ENCODE measurements at places on chromosomes 7 and 10.
A peak's percentile ranks its signal among the peaks of the same experiment; 100 is the strongest.

- no peak for DNase-seq
Measured at GRCh38 chr7:78543976-78544375, 745.4 kb downstream of the PHTF2 start.

- no peak for DNase-seq
Measured at GRCh38 chr10:88317099-88317498, 266.0 kb downstream of the RNLS start.

DNA sequence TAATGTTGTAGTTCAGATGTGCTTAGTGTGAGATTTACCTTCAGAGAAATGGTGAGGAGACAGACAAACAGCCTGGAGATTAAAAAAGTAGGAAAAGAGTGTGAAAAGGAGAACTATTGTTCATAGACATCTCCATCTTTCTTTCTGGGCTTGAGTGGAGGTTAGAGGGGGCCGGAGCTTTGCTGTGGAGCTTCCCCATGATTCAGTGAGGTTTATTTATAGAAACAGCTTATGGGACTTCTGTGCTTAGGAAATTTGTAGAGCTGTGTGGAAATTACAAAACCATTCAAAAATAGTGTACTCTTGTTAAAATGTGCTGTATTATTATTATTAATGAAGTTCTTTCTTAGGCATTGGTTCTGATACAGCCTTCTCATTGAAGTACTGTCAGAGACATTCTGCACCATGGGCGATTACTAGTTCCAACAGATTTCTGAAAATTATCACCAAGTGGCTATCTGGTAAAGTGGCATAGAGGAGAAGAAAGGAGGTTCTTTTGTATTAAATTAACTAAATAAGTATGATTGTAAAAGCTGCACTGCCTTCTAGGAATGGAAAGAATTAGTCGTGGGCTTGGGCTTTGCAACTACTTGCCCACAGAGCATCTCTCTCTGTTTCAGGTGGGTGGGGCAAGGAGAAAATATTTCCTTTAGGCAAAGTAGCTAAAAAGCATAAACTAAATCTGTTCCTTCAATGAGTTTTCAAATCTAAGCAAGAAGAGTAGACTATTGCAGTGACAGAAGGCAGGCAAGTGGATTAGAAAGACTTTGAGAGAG is 8.7 kb upstream of the TCAF1 start:
- no peak for DNase-seq

DNA sequence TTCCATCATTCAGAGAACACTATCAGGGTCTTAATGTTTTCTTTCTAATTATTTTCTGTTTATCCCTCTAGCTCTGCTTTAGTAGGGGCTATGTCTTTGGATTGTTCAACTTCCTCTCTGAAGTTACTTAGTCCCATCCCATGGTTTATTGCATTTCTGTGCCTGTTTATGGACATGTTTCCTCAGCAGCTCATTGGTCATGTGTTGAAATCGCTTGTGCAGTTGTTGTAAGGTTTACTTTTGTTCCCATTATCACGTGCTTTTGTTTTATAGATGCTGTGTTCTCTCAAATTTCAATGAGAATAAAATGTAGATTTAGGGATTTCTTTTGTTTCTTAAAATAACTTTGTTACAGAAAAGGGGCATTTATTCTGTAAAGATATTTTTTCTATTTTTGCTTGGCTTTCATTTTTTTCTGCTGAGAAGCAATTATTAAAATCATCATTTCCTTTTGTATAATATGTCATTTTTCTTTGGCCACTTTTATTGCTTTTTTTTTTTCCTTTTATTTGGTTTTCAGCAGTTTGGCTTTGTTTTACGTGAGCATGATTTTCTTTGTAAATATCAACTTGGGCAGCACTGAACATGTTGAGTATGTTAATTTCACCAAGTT is 110.9 kb downstream of the CCDC7 start:
- no peak for DNase-seq

- no peak for DNase-seq
Measured at GRCh38 chr7:44761207-44762161, 12.8 kb downstream of the ZMIZ2 start.

- DNase-seq: no peak
Measured at GRCh38 chr7:37320140-37320847, 128.4 kb downstream of the ELMO1 start.

DNA sequence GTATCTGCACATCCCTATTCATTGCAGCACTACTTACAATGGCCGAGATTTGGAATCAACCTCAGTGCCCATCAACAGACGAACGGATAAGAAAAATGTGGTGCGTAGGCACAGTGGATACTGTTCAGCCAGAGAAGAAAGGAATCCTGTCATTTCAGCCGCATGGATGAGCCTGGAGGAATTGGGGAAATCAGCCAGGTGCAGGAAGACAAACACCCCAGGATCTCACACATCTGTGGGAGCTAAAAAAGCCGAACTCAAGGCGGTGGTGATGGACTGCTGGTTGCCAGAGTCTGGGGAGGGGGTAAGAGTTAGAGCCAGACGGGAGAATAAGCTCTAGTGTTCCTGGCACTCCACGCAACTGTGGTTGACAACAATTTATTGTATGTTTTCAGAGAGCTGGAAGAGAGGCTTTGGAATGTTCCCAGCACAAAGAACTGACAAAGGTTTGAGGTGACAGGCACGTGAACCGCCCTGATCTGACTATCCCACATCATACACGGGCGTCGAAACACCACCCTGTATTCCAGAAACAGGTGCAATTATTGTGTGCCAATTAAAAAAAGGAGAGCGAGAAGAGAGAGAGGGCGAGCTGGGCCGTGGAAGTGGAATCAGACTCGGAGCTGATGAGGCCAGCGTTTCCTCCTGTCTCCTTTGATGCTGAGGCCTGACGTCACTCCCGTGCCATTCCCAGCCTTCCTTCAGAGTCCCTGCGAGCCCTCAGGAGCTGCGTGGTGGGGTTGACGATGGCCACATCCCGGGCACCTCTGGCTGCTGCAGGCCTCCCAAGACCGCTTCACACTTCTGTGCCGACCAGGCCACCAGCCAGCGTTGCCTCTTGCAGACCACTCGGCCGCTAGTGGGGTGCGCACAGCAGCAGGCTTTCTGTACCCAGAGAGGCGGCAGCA is 189.5 kb downstream of the DNAJB6 start:
- no peak for DNase-seq

DNA sequence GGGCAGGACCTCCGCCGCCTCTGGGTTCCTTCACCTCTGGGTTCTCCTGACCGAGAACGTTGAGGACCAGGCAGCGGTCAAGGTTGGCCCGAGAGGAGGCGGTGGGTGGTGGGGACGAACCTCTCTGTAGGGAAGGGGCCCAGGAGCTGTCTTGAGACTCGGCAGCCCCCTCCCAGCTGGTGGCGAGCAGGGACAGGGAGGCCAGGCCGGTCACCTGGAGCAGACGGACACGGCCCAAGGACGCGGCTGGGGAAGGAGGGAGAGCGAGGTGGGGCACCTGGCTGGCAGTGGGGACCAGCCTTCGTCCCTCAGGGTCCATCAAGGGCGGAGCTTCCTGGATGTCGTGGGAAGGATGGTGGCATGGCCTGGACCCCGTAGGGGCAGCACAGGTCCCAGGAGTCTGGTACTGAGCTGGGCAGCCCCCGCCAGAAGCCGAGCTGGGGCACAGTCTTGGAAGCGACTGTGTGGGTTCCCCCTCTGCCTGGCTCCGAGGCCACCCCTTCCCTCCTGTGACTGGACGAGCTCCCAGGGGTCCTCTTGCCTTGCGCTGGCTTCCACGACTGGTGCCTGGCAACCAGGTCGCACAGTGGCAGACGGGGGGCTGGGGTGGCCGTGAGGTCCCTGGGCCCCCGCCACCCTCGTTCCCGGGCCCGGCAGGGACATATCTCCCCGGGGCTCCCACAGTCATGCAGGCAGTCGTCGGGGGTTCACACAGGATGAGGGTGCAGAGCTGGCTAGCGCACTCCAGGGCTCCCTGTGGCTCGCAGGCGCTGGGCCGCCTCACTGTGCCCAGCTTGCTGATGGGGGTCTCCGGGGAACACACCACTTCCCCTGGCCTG is 89.9 kb downstream of the DNAJB6 start:
- DNase-seq: no peak

GRCh38 chr7:45593877-45594276 is 19.7 kb downstream of the ADCY1 start:
- DNase-seq: no peak

DNA sequence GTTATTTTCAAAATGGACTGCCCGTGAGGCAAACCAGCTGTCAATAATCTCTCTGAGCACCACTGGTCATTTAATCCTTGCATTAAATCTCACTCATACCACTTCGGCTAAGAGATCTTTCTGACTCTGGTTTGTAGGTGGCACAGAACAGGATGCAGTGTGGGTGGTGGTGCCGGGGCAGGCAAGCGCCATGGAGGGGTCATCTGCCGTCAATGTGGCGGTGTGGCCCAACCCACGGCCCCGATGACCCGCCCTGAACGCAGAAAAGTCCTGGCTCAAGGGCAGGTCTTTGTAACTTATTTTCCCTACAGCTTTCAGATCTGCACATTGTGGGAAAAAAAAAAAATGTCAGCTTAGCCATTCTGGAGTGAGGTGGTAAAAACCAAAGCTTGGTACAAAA is 73.2 kb upstream of the MGMT start:
- DNase-seq: no peak

GRCh38 chr10:127906548-127907377 is at the start of gene PTPRE:
Gene PTPRE (plus strand): TSS chr10:127907103. CDS start chr10:128040882, 133,779 bp downstream.
- DNase-seq: peak; percentile 71

- DNase-seq: no peak
Measured at GRCh38 chr7:101779267-101779666, 38.2 kb upstream of the CUX1 start.

DNA sequence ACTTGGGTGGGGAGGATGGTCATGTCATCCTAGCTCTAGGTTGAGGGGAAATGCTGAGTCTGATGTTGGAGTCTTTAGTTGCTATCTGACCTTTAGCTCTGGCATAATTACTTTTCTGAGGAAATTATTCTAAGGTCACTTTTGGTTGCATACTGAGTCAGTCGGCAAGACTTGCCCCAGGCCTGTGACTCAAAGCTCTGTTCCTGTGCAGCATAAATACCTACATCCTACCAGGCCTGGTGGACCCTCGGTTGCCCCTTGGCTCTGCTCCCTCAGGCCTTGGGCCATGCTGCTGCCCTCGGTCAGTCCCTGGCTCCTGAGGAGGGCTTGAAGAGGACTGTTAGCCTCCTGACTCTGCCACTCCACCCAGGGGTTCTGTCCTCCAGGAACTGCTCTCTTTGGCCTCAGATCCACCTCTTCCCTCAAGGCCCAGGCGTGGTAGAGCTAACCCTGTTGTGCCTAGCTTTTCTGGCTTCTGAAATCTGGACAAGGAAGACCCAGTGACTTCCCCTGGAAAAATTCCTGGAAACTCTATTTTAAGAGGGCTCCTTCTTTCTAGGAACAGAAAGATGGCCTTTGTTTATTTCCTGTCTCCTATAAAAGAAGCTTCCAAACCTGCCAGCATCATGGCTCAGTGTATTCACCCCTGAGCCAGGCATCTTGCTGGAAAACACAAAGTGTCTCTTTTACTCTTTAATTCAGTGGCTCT is 71.2 kb downstream of the TMEM178B start:
- DNase-seq: no peak

DNA sequence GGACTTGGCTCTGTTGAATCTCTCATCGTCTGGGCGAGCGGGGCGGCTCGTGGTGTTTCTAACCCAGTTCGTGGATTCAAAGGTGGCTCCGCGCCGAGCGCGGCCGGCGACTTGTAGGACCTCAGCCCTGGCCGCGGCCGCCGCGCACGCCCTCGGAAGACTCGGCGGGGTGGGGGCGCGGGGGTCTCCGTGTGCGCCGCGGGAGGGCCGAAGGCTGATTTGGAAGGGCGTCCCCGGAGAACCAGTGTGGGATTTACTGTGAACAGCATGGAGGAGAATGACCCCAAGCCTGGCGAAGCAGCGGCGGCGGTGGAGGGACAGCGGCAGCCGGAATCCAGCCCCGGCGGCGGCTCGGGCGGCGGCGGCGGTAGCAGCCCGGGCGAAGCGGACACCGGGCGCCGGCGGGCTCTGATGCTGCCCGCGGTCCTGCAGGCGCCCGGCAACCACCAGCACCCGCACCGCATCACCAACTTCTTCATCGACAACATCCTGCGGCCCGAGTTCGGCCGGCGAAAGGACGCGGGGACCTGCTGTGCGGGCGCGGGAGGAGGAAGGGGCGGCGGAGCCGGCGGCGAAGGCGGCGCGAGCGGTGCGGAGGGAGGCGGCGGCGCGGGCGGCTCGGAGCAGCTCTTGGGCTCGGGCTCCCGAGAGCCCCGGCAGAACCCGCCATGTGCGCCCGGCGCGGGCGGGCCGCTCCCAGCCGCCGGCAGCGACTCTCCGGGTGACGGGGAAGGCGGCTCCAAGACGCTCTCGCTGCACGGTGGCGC is at the start of gene EN2:
TSS of gene EN2 (plus strand) at position 19 of the 767 bp plus-strand sequence. CDS start at position 268, 249 bp downstream.
- DNase-seq: no peak

Data from HuH-7 (cell line).